ENCODE measurements at places on chromosomes 1 and 21.

- DNase-seq: no peak
These were observed 32.0 kb downstream of the RPS6KC1 start for GRCh38 chr1:213083112-213083445.

DNA sequence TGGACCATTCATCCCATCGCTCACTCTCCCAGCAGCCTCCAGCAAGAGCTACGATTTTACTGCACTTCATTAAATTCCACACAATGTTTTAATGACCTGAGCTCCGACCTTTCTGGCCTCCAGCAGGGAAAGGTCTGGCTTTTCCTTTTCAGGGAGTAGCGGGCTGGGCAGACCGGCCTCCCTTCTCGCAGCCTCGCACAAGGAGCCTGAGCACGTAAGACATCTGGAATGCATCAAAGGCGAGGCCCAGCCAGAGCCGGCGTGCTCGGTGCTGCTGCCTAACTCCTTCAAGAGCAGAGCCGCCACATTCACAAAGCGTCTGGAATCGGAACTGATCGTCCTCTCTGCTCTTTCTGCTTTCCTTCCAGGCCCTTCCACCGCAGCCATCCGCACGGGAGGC, 32.5 kb upstream of the FHAD1 start:
- DNase-seq: no peak

DNA sequence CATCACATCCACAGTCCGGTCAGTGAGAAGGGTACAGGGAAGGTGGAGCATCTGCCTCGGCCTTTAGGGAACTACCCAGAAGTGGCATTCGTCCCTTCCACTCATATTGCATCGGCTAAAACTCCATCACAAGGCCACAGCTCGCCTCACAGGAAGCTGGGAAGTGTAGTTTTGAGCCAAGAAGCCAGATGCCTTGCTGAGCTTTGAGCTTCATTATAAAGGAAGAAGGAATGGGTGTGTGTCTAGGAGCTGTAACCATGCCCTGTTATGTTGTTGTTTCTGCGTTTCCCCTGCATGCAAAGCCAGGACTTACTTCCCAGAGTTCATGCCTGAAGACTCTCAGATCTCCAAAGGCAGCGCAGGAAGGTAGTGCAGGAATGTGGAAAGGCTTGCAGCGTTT, 61.1 kb downstream of the OPTC start:
- no peak for DNase-seq

- no peak for DNase-seq
These were observed 1.7 kb downstream of the COP1 start for GRCh38 chr1:176205332-176205914.

GRCh38 chr1:36559061-36559460, 76.3 kb upstream of the CSF3R start:
- no peak for DNase-seq

DNA sequence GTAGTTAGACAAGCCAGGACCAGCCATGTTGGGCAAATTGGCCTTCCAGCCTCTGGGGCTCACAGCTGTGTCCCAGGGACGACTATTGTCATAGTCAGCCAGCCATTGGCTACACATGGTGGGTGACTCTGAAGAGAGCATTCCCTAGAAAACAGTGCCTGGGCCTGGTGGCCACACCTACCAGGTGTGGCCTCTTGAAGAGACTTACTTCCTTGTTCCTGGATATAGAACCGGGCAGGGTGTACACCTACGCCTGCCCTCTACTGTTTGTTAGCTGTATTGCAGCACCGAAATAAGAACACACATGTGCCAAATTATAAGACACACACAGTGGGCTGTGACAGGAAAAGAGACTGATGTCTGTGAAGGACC, 134.6 kb upstream of the ARHGEF16 start:
- no peak for DNase-seq

DNA sequence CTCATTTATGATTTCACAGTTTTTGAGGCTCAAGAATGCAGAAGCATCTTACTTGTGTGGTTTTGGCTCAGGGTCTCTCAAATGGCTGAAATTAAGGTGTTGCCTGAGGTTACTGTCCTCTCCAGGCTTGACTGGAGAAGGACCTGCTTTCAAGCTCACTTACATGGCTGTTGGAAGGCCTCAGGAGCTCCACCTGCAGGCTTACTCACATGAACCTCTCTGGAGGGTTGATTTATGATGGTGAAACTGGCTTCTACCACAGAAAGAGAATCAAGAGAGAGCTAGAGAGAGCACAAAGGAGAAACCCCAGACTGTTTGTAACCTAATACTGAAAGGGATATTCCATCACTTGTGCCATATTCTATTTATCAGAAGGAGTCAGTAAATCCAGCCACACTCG, 6.2 kb upstream of the KCNK2 start:
- DNase-seq: no peak

- DNase-seq: no peak
These were observed 42.9 kb downstream of the ERG start for GRCh38 chr21:38455403-38455802.
